Epithelial cell of proximal tubule (primary cell): ENCODE measurements at places on chromosomes 5 and 9.

- DNase-seq, result peak; percentile 52
Measured at GRCh38 chr5:90888511-90889324, 330.1 kb downstream of the ADGRV1 start.

DNA sequence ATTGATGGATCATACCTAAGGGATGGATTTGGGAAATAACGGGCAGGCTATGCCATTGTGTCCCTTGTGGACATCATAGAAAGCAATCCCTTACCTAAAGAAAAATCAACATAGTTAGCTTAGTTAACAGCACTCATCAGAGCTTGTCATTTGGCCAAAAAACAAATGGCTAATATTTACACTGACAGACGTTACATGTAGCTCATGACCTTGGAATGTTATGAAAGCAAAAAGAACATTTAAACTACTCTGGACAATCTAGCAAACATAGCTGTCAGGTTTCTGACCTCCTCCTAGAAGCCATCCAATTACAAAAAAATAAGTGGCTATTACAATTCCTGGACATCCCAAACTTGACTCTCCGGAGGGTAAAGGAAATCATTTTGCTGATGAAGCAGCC is 23.8 kb downstream of the TMEM232 start:
- no peak for DNase-seq

DNA sequence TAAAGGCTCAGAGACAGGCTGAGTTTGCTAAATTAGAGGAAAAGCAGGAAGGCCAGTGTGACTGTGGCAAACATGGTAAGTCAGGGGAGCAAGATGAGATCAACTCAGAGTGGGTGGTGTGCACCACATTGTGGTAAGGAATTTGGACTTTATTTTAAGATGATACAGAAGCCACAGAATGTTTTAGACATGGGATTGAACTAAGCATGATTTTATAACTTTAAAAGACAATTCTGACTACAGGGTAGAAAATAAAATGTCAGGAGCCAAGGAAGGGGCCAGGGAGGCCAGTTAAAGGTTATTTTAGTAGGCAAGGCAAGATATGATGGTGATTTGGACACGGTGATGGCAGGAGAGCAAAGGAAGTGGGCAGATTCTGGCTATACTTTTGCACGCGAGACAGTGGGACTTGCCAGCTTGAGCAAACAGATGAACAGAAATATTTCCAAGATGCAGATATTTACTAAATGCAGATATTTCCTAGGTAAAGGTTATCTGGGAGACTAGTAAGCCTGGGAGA is 53.9 kb downstream of the TSSK1B start:
- no peak for DNase-seq

DNA sequence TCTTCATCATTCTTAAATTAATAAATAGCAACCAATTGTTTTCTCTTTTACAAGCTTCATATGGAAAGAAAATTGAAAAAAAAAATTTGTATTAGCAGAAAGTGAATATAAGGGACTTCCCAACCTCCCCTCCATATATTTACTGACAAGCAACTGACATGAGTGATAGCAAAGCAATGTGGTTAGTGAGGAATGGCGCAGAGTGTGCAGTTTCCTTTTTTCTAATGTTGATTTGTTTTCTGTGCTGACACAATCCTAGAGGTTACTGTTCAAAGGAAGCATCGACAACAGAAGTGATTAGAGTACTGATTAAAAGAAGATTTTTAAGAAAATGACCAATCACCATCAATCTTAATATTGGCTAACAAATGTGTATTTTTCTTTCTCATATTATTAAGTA is 1.7 kb upstream of the PTGER4 start:
- DNase-seq, result no peak

- DNase-seq, result no peak
Measured at GRCh38 chr5:177509381-177509951, at the start of gene DOK3. DOK3 (minus strand) TSS chr5:177509826; CDS start chr5:177509540, 286 bp downstream.

GRCh38 chr9:93619272-93619775 is 42.9 kb downstream of the PHF2 start:
- no peak for DNase-seq

GRCh38 chr5:134122530-134122929 is 8.0 kb downstream of the TCF7 start:
- no peak for DNase-seq

DNA sequence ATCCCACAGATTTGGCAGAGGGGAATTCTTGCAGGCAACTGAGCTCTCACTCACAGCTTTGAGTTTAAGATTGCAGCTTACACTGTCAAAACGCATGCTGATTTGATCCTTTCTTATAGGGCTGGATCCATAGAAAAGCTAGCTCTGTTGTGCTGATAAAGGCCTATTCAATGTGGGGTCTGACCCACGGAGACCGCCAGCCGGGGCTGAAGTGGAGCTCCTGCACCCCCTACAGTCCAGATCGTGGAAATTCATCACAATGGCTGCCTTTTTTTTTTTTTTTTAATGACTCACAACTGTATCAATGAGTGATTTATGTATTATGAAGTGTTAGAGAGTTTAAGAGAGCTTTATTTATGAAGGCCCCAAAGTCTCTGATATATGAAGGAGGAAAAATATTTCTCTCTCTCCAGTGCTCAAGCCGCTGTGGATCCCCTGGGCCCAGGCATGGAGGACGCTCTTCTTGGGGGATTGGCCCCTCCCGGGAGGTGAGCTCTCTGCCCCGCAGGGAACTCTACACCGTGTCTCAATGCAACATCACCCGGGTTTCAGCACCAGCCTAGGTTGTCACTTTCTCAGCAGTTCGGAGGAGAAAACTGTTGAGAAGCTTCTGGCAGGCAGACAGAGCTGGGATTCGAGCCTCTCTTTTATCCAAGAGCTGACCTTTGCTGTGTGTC is 700.2 kb downstream of the IRX1 start:
- no peak for DNase-seq

GRCh38 chr9:122107291-122107805 is 14.2 kb upstream of the TTLL11 start:
- no peak for DNase-seq
